ENCODE measurements at places on chromosomes 11 and 22.

DNA sequence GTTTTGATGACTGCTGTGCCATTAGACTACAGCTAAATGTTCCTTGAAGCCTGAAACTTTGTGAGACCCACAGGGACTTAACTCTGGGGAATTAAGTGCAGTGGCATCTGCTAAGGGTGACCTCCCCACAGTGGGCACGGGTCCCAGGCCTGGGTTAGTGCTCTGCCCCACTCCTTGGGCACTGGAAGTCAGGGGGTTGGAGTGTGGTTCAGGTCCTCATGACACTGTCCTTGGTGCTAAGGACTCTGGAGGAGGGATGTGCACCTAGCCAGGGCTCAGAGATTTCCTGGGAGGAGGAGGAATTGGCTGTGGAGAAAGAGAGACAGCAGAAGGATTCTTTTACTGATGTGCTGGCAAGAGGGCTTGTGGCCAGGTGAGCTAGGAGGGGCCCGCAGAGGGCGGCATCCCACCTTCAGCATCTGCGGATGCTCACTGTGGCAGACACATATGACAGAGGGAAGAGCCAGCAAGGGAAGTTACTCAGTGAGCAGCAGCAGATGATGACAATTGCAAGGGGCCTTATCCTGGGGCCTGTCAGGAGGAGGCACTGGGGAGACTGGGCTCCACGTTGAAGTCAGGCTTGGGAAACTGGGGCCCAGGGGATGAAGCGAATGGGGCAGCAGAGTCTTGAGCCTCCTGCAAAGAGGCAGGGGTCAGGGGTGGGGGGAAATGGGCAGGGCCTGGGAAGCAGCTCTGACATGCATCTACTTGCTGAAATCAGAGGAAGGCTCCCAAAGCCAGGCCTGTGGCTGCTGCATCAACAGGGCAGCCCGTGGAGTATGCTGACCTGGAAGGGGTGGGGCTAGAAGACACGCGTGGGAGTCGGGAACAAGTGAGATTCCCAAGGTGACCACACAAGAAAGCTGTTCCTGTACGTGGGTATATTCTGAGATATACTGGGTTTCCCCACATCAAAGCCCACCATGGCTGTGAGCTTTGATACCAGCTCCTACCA lies 144.0 kb downstream of the MPPED1 start:
- no peak for DNase-seq

DNA sequence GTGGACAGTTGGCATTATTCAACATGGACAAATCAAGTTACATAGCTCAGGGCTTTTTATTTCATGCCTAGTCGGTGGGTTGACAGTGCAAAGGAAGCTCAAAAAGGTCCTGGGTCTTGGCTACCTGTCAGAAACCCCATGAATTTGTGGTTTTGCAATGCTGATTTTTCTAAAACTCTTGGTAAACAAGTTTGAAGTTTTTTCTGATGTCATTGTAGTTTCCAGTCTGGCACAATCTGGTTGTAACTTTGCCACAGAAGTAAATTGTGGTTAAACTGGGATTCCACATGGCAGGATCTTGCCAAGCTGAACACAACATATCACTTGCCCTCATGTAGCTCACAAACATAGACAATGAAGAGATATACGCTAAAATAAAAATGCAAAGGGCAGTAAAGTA lies 100.8 kb downstream of the EHF start:
- DNase-seq = no peak

DNA sequence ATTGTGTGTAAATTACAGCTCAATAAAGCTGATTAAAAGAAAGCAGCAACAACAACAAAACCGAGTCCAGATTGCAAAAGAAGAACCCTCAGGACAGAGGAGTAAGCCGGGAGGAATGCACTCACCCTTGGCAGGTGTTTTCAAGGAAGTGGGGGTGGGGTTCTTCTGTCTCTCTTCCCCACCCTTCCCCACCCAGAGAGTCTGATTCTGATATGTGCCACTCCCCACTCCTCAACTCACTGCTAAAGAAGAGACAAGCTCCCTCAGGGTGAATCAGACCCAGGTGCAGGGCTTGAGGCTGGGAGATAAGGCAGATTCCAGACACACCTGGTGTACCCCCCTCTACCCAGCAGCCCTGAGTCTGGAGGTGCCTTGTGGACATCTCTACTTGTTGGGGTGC lies 38.4 kb upstream of the PHF21A start:
- DNase-seq = no peak

- no peak for DNase-seq
Observed at GRCh38 chr22:38135133-38135706, 24.7 kb upstream of the BAIAP2L2 start.

DNA sequence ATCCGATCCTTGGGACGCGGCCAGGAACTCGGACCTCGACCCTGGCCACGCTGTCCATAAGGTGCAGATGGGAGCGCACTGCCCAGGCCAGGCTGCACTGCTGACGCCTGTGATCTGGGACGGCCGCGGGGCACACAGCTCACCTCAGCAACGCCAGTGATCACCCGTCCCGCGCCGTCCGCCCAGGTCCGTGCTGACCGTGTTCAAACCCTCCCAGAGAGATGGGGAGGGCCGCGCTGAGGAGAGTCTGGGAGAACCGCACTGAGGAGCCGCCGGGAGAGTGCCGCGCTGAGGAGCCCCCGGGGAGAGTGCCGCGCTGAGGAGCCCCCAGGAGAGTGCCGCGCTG lies 636 bp downstream of the KCNQ1OT1 start:
- no peak for DNase-seq

DNA sequence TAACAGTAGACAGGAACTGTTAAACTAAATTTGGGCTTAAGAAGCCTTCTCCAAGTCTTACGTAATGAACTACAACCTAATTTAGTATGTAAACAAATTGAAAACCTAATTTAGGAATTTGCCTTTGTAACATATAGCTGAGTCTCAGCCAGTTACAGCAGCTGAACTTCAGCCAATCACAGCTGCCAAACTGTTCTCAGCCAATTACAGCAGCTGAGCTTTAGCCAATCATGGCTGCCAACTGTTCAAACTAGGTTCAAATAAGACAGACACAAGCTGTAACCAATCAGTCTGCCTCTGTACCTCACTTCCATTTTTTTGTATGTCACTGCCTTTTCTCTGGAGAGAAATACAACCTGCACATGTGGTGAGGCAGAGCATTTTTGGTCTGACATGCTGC lies 95.0 kb upstream of the CD44 start:
- DNase-seq = no peak

DNA sequence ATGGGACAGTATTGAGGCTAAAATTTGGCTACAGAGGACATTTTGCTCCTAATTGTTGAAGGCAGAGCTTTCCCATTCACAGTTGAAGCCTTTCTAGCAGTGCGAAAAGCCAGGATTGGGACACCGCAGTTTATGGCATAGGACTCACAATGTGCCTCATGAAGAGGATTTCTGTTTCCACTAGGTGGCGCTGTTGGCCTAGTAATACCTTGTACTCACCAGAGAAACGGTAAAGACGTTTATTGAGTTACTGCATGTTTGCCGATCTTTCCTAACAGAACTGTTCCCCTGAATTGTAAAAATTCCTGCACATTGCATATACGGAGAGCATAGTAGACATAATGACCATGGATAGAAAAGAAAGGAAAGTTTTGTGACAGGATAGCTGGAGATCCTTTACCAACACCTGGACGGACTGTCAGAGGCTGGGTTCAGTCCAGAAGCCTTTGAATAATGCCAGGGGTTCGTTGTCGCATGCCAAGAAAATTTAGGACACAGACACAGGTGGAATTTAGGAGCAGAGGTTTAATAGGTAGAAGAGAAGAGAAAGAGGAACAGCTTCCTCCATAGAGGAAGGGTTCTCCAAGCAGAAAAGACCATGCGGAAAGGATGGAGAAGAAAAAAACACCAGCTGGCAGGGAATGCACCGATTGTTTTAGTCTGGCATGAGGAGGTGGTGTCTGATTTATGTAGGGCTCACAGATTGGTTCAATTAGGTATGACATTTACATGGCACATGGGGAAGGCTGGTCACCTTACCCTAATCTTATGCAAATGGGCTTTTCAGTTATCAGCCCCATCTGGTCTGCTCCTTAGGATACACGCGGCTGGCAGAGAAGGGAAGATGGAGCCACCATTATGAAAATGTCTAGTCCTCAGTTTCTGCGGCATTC lies 10.8 kb upstream of the OR51D1 start:
- DNase-seq = no peak

DNA sequence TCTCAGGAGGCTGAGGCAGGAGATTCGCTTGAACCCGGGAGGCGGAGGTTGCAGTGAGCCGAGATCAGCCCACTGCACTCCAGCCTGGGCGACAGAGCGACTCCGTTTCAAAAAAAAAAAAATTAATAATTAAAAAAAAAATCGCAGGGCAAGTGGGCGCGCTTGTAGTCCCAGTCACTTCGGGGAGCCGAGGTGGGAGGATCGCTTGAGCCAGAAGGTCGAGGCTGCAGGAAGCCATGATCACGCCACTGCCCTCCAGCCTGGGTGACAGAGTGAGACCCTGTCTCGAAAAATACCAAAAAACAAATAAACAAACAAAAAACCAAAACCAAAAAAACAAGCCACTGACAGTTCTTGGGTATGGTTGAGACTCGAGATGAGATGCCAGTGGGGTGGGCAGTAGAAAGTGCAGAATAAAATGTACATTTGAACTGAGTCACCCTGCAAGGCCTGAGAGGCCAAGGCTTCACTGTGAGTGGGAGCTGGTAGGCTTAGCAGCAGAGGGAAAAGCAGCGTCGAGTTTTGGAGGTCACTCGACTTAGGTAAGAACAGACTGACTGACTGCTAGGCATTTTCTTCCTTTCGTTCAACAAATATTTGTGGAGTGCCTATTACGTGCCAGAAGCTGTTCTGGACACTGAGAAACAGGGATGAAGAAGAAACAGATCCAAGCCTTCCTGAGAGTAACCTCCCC lies 635 bp upstream of the LDHA start:
- DNase-seq = no peak

- DNase-seq = no peak
Observed at GRCh38 chr22:47166033-47166404, 403.6 kb downstream of the TBC1D22A start.

- DNase-seq = peak; percentile 71
Observed at GRCh38 chr22:44685384-44686056, 16.5 kb upstream of the PRR5 start.

- no peak for DNase-seq
Observed at GRCh38 chr11:27468209-27468994, 4.2 kb downstream of the LGR4 start.

- DNase-seq = no peak
Observed at GRCh38 chr11:95469258-95469657, 238.3 kb upstream of the SESN3 start.

DNA sequence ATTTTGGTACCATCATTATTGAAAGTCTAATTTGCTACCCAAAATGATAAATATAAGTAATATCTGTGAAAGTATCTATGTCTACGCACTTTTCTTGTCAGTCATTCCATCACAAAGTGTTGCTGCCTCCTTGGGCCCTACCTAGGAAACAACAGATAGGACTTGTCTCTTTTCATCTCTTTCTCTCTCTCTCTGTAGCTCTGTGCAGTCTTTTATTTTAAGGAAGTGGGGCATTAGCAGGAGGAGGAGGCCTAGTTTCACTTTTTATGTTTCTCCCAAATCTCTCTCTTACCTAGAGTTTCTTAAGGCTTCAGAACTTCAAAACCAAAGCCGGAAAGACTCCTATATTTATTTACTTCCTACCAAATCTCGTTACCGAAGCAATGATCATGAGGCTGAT lies 354.8 kb upstream of the LUZP2 start:
- no peak for DNase-seq

Measured in T-helper 17 cell (primary cell).